ENCODE measurements at places on chromosomes 12 and 14. TPM values are rescaled to one million over a fixed set of nuclear protein-coding genes. Genes with fewer than 3 reads are reported as not detected.

DNA sequence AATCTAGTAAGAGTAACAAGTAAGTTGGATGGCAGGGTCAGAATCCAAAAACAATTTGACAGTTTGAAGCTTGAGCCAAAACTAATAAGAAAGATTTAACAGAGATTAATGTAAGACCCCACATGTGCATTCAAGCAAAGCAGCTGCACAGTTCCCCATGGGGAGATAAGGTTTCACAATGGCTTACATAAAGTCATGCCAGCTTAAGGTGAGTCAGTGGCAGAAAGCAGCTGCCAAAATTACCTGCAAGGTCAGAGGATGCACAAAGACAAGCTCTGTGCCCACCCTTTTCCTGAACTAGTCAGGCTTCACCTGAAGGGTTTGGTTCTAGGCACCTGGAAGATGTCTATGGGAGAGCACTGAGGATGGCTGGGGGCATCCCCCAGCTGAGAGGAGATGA lies 36.6 kb upstream of the KRT77 start:
- no peaks in the 10 kb centered on the region for H3K36me3 ChIP-seq
- H3K4me3 ChIP-seq: no peak overlapping the region
- no peaks in the 10 kb centered on the region for H3K27me3 ChIP-seq
- no peaks in the 10 kb centered on the region for H3K4me1 ChIP-seq
- no peak overlapping the region for H3K27ac ChIP-seq

DNA sequence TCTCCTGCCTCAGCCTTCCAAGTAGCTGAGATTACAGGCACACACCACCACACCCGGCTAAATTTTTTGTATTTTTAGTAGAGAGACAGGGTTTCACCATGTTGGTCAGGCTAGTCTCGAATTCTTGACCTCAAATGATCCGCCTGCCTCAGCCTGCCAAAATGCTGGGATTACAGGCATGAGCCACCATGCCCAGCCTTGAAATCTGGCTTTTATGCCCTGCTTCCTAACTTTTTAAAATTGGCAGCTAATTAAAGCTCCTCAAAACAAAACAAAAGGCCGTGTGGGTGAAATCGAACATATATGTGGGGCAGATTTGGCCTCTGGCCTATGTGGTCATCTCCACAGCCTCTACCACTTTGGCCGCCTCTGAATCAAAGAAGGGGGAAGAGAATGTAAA lies 37.9 kb downstream of the KCTD10 start:
- no peaks in the 10 kb centered on the region for H3K4me1 ChIP-seq
- no peaks in the 10 kb centered on the region for H3K27me3 ChIP-seq
- H3K27ac ChIP-seq: no peak overlapping the region
- no peaks in the 10 kb centered on the region for H3K36me3 ChIP-seq
- no peak overlapping the region for H3K4me3 ChIP-seq

GRCh38 chr14:78242086-78242485 lies 71.9 kb downstream of the NRXN3 start:
- H3K4me3 ChIP-seq: no peak overlapping the region
- no peaks in the 10 kb centered on the region for H3K4me1 ChIP-seq
- no peak for DNase-seq
- no peaks in the 10 kb centered on the region for H3K36me3 ChIP-seq
- no peaks in the 10 kb centered on the region for H3K27me3 ChIP-seq
- H3K27ac ChIP-seq: no peak overlapping the region

DNA sequence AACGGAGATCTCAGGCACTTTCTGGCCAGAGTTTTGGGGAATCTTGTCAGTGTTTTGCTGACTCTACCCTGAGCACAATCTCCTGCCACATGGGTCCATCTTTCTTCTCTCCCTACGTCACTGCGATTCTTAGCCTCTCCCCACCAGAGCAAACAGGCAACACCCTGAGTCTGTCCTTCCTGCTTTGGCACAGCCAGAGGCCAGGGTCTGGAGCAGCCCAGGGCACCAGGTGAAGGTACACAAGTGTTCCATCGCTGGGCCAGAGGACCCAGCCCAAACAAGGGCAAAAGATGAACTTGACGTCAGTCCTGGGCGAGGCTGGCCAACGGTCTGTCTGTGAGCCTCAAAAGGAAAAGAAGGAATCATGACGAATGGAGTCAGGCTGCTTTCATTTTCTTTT lies 12.7 kb upstream of the CCDC177 start:
- H3K27ac ChIP-seq: no peak overlapping the region
- no peaks in the 10 kb centered on the region for H3K36me3 ChIP-seq
- H3K4me3 ChIP-seq: no peak overlapping the region
- DNase-seq: no peak

DNA sequence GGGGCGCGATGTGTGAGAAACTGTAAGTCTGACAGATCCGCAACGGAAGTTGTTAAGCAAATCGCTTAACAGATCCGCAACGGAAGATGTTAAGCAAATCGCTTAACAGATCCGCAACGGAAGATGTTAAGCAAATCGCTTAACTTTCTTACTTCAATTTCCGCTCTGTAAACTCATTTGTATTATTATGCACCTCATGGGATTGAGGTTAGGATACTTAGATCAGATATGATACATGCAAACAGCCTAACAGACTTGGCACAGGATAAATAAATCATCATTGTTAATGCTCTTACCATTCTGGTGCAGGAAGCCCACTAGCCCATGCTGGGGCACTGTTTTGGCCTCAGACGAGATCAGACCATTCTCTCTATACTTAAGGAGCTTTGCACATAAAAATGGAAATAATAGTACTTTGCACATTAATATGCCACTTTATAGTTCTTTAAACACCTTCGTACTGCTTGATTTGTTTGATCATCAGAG lies 399 bp downstream of the NCAPD2 start:
- peaks cover 37% of the 10 kb centered on the region for H3K4me1 ChIP-seq
- peak overlapping the region; percentile 87 for H3K27ac ChIP-seq
- peak overlapping the region; percentile 99 for H3K4me3 ChIP-seq
- H3K27me3 ChIP-seq: no peaks in the 10 kb centered on the region
- H3K36me3 ChIP-seq: peaks cover 5% of the 10 kb centered on the region
- no peak for DNase-seq

GRCh38 chr12:98741556-98742265 lies 96.6 kb downstream of the APAF1 start:
- no peak overlapping the region for H3K4me3 ChIP-seq
- DNase-seq: no peak
- H3K36me3 ChIP-seq: no peaks in the 10 kb centered on the region
- H3K27me3 ChIP-seq: no peaks in the 10 kb centered on the region
- peaks cover 20% of the 10 kb centered on the region for H3K4me1 ChIP-seq
- H3K27ac ChIP-seq: no peak overlapping the region

DNA sequence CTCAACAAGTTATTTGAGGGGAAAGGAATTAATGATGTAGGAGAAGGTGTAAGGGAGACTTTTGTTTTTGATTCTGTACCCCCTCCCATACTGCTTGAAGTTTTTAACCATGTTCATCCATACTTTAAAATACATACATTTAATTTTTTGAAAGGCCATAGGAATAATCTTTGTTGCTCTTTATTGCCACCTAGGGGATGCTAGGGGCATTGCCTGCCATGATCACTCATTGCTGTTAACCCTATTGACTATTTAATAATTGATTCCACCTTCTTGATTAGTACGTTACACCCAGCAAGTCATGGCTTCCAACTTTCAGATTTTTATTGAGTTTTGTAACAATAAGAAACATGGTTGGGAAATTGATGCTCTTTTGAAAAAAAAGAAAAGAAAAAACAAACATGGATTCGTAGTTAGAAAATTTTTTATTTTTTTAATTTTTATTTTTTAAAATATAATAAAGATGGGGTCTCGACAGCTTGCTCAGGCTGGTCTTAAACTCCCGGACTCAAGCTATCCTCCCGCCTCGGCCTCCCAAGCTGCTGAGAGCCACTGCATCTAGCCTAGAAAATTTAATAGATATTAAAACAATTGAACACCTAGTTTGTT lies 8.5 kb upstream of the PRKAB1 start:
- peak; percentile 61 for DNase-seq
- H3K27me3 ChIP-seq: no peaks in the 10 kb centered on the region
- H3K27ac ChIP-seq: no peak overlapping the region
- peaks cover 5% of the 10 kb centered on the region for H3K4me1 ChIP-seq
- no peaks in the 10 kb centered on the region for H3K36me3 ChIP-seq

DNA sequence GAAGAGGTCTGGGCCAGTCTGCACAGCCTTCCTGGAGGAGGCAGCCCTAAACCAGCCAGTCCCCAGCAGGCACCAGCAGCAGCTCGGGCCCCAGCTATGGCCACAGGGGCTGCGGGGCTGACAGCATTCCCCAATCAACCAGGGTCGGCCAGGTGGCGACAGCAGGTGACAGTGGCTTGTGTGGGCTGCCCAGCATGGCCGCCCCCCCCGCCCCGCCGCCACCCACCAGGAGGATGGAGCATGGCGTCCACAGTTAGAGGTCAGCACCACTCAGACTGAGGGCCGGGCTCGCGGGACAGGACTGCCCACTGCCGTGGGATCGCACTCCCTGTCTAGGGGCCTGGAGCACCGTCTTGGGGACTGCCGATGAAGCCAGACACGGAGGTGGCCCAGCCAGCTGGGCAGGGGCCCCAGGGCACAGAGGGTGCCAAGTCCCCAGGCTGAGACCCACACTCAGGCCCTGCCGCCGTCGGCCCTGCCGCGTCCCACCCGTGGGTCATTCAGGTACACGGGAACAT lies 15.0 kb downstream of the AKT1 start:
- no peaks in the 10 kb centered on the region for H3K27me3 ChIP-seq
- H3K4me1 ChIP-seq: no peaks in the 10 kb centered on the region
- no peak overlapping the region for H3K4me3 ChIP-seq
- no peak overlapping the region for H3K27ac ChIP-seq

- DNase-seq: no peak
- H3K4me1 ChIP-seq: no peaks in the 10 kb centered on the region
- H3K4me3 ChIP-seq: no peak overlapping the region
These were observed 136.5 kb downstream of the SPTSSA start for GRCh38 chr14:34325493-34325892.

GRCh38 chr12:120047072-120047471 lies 58.0 kb downstream of the BICDL1 start:
- no peak for DNase-seq
- H3K27ac ChIP-seq: no peak overlapping the region
- H3K4me3 ChIP-seq: no peak overlapping the region
- peaks cover 36% of the 10 kb centered on the region for H3K4me1 ChIP-seq

DNA sequence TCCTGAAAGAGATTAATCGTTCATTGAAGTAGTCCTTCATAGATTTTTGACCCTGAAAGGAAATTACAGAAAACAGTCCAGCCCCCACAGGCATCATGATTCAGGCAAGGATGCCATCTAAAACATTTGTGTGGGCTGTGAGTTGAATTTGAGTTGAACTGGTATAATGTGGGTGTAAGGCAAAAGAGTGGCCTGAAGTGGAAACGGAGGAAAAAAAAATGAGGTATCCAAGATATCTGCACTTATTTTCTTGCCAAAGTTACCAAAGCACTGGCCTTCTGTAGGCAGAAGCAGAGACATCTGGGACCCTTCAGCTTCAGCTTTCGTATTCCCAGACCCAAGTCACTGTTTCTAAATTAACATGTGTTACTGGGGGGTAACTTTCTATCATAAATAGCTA lies 105.1 kb upstream of the DIO2 start:
- no peaks in the 10 kb centered on the region for H3K27me3 ChIP-seq
- H3K36me3 ChIP-seq: no peaks in the 10 kb centered on the region
- DNase-seq: no peak
- no peaks in the 10 kb centered on the region for H3K4me1 ChIP-seq
- no peak overlapping the region for H3K27ac ChIP-seq
- H3K4me3 ChIP-seq: no peak overlapping the region

- no peaks in the 10 kb centered on the region for H3K27me3 ChIP-seq
- H3K36me3 ChIP-seq: no peaks in the 10 kb centered on the region
- DNase-seq: no peak
- no peaks in the 10 kb centered on the region for H3K4me1 ChIP-seq
These were observed 44.6 kb downstream of the CACNA2D4 start for GRCh38 chr12:1873531-1874510.

DNA sequence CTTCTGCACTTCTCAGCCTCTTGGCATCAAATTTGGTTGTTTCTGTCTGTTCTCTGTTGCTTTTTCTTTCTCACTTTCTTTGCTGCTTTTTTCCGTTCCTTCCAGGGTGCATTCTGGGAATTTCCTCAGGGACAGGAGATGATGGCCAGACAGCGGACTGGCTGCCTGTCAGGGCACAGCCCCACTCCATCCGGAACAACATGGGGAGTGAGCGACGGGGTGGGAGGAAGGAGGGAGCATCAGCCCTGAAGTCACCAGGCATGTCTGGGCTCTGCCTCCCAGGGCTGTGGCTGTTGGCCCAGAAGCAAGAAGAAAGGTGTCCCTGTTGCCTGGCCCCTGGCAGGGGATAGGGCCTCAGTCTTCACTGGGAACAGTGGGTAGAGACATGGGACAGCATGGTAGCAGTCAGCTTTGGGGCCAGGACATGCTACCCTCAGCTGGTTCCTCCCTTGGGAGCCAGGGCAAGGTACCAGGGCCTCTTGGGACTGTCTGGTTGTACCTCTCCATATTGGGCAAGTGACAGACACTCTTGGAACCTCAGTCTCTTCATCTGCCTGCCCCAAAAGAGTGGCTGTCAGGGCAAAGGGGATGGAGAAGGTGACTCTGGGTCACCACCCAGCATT lies 8.6 kb downstream of the PGF start:
- H3K4me3 ChIP-seq: no peak overlapping the region
- H3K36me3 ChIP-seq: no peaks in the 10 kb centered on the region
- no peak overlapping the region for H3K27ac ChIP-seq
- peaks cover 30% of the 10 kb centered on the region for H3K4me1 ChIP-seq

GRCh38 chr14:61860294-61860918 lies 98.2 kb downstream of the SNAPC1 start:
- H3K4me3 ChIP-seq: no peak overlapping the region

Gene DLK1
- not detected for polyA plus RNA-seq

Gene MARK3
- polyA plus RNA-seq: 18.4 TPM

Gene KLRC1
- polyA plus RNA-seq: not detected

Gene SMCO2
- not detected for polyA plus RNA-seq
